ENCODE measurements at places on chromosomes 3 and 15.
A peak's percentile ranks its signal among the peaks of the same experiment; 100 is the strongest.

DNA sequence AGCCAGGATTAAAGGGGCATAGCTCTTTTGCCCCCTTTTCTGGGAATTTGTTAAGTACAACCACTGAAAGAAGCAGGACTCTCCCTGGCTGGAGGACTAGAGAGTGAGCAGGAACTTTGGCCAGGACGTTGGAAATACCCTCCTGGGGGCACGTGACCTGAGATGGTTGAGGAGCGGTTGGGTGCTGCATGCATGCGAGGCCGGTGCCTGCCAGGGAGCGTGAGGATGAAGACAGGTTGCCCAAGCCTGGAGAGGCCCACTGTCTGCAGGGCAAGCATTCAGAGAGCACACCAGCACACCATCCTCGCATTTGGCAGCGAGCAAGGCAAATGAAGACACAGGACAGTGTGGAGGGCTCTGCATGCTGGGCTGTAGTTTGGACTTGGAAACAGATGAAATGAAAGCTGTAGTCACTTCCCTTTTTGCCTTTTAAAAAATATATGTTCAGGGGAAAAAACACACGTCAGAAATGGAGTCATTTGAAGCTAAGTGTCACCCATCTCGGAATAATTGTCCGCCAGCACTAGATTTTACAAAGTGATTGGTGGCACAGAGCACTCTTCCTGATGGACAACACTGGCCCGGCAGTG, 217.6 kb downstream of the SLCO3A1 start:
- DNase-seq: peak; percentile 50

GRCh38 chr15:63576441-63576840, 20.7 kb upstream of the FBXL22 start:
- DNase-seq: no peak

- no peak for DNase-seq
Observed at GRCh38 chr3:42851228-42851834, 24.3 kb downstream of the CYP8B1 start.

- no peak for DNase-seq
Observed at GRCh38 chr3:146625186-146625775, 20.1 kb upstream of the PLSCR5 start.

DNA sequence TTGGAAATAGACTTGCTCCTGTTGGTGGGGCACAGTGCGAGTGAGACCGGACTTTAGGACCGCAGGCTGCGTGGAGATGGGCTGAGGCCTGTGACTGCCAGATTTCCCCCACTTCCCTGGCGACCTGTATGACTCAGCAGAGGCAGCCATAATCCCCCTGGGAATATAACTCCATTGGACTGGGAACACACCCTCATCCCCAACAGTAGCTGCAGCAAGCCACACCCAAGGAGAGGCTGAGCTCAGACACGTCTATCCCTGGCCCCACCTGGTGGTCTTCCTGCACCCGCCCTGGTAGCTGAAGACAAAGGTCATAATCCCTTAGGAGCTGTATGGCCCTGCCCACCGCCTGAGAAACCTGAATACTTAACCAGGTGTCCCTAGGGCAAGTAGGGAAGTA, 42.6 kb downstream of the DZIP1L start:
- DNase-seq: no peak

- peak; percentile 43 for DNase-seq
Observed at GRCh38 chr3:37997791-37998370, 7.3 kb downstream of the VILL start.

- DNase-seq: no peak
Observed at GRCh38 chr3:170437696-170438407, 19.2 kb downstream of the CLDN11 start.

GRCh38 chr3:36740787-36741186, 23.6 kb downstream of the DCLK3 start:
- no peak for DNase-seq

DNA sequence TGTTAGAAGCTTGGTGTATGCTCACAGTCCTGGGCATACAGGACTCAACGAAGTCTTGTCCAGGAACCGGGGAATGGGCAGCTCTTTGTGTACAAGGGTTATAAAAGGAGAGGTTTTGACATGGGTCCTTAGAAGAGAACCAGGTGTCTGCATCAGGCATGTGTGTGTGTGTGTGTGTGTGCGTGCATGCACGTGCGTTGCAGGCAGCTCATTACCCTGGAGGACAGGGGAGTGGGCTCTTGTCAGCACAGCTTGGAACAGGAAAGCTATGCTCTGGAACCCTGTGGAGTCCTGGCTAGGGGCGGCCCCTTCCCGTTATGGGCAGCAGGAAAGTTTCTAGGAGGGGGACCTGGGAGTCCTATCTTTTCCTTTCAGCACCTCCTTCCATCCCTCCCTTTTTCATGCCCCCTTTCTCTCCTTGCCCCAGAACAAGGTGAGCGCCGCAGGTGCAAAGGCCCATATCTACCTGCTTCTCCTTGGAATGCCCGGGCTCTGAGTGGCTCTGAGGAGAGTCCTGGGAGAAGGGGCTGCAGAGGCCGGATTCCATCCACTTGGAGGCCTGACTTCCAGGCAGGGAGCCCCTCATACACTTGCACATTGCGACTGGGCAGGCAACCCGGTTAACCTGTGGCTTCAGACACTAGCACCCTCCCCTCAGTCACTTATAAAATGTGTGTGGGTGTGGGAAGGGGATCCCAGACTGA, 33.9 kb upstream of the LCTL start:
- no peak for DNase-seq

- DNase-seq: no peak
Observed at GRCh38 chr15:66310786-66311185, 17.4 kb downstream of the DIS3L start.

- no peak for DNase-seq
Observed at GRCh38 chr15:33377204-33377603, 66.4 kb downstream of the RYR3 start.

DNA sequence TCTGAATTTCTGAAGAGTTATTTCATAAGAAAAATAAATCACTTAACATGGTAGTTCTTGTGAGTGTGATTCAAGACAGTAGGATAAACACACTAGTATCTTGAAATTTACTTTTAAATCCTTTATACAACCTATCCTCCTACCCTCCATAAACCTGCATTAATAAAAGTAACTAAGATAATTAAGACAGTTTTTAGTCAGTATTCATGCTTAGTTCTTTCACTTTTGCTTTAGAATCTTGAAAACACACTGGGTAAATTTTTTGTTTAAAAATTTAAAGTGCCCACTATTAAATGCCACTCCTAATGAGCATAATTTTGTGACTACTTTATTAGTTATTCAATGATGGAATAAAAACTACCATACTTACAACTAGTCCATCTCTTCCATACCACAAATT, 28.8 kb downstream of the GOLIM4 start:
- DNase-seq: no peak

DNA sequence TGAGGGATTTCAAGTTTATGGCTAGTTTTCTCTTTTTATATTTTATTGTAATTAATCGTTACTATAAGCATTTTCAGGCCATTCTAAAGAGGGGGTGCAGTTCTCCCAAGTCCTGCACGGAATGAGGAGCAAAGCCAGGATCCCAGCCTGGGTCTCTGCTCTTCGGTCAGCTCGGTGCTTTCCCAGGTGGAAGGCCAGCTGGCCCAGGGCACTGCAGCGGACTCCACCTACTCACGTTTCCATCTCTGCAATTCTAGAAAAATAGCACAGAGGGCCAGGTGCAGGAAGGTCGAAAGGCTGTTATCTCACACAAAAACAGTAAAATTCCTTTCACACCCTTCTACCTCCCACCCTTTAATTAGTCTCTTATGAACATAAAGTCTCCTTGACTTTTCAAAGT, 59.5 kb upstream of the HES1 start:
- DNase-seq: no peak

DNA sequence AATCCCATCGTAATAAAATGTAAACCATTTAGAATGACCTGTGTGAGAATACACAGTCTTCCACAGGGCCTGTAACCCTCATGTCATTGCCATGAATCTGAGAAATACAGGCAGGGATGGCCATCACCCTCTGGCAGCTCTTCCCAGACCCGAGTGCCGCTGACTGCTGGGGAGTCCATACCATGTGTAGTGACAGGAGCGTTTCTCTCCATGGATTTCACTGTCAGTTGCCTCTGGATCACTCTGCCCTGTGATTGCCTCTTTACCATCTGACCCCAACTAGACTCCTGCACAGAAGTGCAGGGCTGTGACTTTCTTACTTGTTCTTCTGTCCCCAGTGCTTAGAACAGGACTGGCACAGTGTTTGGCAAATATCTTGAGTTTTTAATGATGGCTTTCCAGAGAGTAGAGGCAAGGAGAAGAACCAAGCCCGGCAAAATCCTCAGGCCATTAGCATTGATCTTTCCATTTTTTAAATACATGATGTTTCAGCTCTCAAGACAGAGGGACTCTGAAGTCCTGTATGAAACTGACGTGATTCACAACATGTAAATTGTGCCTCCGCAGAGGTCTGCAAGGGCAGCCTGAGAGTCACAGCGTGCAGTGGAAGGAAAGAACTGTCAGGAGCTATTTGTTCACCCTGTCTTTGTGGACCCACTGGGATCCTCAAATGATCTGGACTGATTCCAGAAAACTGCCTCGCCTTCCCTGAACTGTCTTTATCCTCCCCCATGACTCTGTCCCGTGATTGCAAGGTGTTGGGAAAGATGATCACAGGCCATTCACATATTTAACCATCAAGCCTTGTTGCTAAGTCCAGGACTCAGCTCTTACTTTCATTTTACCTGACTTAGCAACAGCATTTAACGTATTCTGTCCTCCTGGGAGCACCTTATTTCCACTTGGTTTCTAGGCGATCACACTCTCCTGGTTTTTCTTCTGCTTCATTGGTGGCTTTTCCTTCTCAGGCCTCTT, 354.9 kb downstream of the EPHB1 start:
- DNase-seq: no peak

GRCh38 chr15:63872759-63873510, 39.2 kb upstream of the HERC1 start:
- no peak for DNase-seq

DNA sequence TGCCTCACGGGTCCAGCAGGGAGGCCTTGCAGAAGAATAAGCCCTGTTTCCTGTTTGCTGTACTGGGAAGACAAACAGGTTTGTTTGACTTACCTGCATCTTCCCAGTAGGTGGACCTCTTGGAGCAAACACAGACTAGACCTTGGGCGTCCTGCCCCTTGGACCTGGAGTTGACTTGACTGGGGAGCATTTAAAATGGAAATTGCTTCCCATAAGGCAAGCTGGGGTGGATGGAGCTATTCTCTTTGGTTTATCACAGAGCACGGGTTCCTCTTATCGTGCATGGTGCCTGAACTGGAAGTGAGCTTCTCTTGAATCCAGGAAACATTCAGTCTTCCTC, 151.4 kb downstream of the RPLP1 start:
- no peak for DNase-seq

- DNase-seq: no peak
Observed at GRCh38 chr3:160370987-160371857, 27.8 kb downstream of the IFT80 start.
